ENCODE measurements at places on chromosomes 1 and 21.
A peak's percentile ranks its signal among the peaks of the same experiment; 100 is the strongest.

GRCh38 chr1:226417830-226418546 is 10.1 kb upstream of the PARP1 start:
- H3K4me1 ChIP-seq: peaks cover 10% of the 10 kb centered on the region
- no peaks in the 10 kb centered on the region for H3K27me3 ChIP-seq
- no peak overlapping the region for H3K27ac ChIP-seq
- no peak overlapping the region for H3K4me3 ChIP-seq
- DNase-seq: no peak
- no peaks in the 10 kb centered on the region for H3K36me3 ChIP-seq

DNA sequence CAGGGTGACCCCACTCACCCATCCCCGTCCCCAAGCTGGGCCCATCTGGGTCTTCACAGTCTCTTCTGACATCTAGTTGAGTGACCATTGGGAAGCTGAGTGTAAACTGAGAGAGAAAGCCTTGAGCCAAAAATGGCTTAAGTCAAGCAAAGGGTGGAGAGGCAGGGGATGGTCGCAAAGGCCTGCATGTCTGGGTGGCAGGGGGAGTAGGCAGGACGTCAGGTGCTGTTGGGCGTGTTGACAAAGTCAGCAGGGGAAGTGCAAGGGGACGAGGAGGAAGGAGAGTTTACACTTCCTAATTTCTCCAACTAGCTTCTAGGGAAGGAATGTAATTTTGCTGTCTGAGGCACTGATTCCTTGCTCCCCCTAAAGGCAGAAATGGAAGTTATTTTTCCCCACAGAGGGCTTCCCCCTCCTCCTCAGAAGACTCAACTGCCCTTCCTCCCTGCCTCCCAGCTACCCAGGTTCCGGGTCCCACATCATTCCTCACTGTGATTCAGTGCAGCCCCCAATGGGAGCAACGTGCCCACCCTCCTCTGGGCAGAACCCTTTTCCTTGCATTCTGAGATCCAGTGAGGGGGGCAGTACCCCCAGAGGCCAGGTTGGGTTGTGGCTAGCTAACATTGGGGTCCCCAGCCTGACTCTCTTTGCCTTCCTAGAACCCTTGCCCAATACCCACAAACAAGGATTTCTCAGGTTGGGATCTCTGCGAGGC is 1.2 kb upstream of the ADORA1 start:
- H3K27me3 ChIP-seq: peaks cover 77% of the 10 kb centered on the region
- DNase-seq: peak; percentile 9
- H3K4me3 ChIP-seq: no peak overlapping the region
- no peak overlapping the region for H3K27ac ChIP-seq
- H3K4me1 ChIP-seq: peaks cover 11% of the 10 kb centered on the region

- H3K27me3 ChIP-seq: no peaks in the 10 kb centered on the region
- no peak for DNase-seq
- H3K27ac ChIP-seq: no peak overlapping the region
These were observed 1.2 kb upstream of the EXTL1 start for GRCh38 chr1:26020330-26020768.

DNA sequence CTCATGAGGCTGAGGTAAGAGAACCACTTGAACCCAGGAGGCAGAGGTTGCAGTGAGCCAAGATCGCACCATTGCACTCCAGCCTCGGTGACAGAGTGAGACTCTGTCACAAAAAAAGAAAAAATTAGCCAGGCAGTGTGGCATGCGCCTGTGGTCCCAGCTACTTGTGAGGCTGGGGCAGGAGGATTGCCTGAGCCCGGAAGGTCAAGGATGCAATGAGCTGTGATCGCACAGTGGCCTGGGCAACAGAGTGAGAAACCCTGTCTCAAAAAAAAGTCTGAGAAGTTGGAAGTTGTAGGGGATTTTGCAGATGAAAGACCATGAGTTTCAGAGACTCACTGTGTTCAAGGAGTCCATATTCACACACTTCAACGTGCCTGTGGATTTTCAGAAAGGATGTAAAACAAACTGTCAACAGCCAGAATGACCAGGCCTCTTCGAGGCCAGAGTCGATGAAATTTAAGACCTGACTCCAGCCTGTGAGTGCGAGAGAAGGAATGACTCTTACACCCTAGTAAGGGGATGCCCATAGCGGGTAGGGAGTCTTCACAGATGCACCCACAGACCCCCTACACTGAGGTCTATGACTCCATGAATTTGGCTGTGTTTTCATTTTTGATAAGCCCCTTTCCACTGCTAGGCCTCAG is 2.2 kb downstream of the S100A13 start:
- no peak for DNase-seq
- H3K4me3 ChIP-seq: no peak overlapping the region
- H3K4me1 ChIP-seq: no peaks in the 10 kb centered on the region

- DNase-seq: no peak
- peaks cover 54% of the 10 kb centered on the region for H3K27me3 ChIP-seq
These were observed 164.4 kb downstream of the DYRK1A start for GRCh38 chr21:37530901-37531351.

DNA sequence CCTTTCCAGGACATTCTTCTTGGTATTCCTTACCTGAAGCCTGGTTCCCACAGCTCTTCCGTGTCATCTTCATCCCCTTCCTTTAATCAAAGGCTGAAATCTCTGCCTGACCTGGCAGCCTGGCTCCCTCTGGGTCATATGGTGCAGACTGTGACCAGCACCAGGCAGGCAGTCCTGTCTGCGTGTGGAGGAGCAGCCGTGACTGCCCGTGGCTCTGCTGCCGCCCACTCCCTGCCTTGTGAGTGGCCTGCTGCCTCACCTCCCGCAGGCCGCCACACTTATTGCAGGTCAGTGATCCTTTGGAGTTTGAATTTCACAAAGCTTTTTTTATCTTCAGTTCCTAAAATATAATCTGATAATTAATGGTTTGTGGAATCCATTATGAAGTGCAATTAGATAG is 36.2 kb upstream of the EPHA8 start:
- no peaks in the 10 kb centered on the region for H3K4me1 ChIP-seq
- no peak for DNase-seq
- no peaks in the 10 kb centered on the region for H3K27me3 ChIP-seq
- H3K27ac ChIP-seq: no peak overlapping the region
- H3K4me3 ChIP-seq: no peak overlapping the region

GRCh38 chr1:41313661-41314131 is 47.5 kb upstream of the FOXO6 start:
- DNase-seq: no peak
- no peaks in the 10 kb centered on the region for H3K36me3 ChIP-seq
- H3K27me3 ChIP-seq: no peaks in the 10 kb centered on the region
- H3K27ac ChIP-seq: no peak overlapping the region

- DNase-seq: no peak
- H3K36me3 ChIP-seq: no peaks in the 10 kb centered on the region
- H3K4me1 ChIP-seq: no peaks in the 10 kb centered on the region
- no peak overlapping the region for H3K4me3 ChIP-seq
These were observed 666.2 kb downstream of the ADGRL2 start for GRCh38 chr1:82466891-82467290.

- H3K36me3 ChIP-seq: no peaks in the 10 kb centered on the region
- no peaks in the 10 kb centered on the region for H3K4me1 ChIP-seq
- no peaks in the 10 kb centered on the region for H3K27me3 ChIP-seq
- DNase-seq: no peak
- H3K4me3 ChIP-seq: no peak overlapping the region
- H3K27ac ChIP-seq: no peak overlapping the region
These were observed 475.7 kb downstream of the USP25 start for GRCh38 chr21:16205527-16205926.

DNA sequence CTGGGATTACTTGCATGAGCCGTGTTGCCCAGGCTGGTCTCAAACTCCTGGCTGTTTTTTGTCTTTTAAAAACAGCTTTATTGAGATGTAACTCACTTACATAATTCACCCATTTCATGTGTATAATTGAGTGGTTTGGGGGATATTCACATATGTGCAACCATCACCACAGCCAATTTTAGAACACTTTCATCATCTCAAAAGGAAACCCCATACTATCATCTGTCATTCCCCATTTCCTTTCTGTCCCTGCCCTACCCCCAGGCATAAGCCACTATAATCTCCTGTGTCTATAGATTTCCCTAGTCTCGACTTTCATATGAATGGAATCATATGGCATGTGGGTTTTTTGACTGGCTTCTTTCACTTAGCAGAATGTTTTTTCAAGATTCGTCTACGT is 43.3 kb downstream of the GPR137B start:
- no peaks in the 10 kb centered on the region for H3K27me3 ChIP-seq
- H3K4me3 ChIP-seq: no peak overlapping the region
- H3K4me1 ChIP-seq: no peaks in the 10 kb centered on the region
- no peak overlapping the region for H3K27ac ChIP-seq
- no peak for DNase-seq

DNA sequence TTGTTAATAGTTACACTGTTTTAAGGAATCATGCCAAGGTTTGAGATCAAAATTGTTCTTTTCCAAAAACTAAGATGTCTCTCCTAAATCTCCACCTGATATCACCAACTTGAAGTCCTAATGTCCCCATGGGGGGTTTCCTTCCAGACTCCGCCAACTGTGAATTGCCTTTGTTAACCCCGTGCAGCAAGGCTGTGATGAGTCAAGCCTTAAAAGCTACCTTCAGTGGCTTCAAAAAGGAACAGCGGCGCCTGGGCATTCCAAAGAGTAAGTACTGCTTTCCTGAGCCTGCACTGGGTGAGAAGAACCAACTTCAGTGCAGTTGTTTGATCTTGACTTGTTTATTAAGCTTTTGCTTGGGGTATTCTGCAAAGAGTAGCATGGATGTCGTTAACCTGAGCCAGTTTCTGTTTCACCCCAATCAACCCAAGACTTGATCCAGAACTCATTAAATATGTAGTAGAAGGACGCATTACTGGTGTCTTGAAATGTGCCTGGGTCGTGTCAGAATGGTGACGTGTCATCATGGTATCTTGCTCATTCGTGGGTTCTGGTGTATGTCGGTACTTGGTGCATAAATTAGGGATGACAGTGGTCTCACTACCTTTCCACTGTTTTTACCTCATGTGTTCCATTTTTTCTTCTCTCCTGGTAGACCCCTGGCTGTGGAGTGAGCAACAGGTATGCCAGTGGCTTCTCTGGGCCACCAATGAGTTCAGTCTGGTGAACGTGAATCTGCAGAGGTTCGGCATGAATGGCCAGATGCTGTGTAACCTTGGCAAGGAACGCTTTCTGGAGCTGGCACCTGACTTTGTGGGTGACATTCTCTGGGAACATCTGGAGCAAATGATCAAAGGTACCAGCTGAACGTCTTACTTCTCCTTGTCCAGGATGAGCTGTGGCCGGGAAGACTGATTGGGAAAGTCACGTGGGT is 8.7 kb downstream of the ETS2 start:
- peak overlapping the region; percentile 9 for H3K27ac ChIP-seq
- no peak for DNase-seq
- H3K4me3 ChIP-seq: no peak overlapping the region
- H3K36me3 ChIP-seq: peaks cover 97% of the 10 kb centered on the region

- no peak for DNase-seq
- no peak overlapping the region for H3K4me3 ChIP-seq
- no peaks in the 10 kb centered on the region for H3K27me3 ChIP-seq
- H3K27ac ChIP-seq: no peak overlapping the region
- H3K36me3 ChIP-seq: no peaks in the 10 kb centered on the region
- peaks cover 68% of the 10 kb centered on the region for H3K4me1 ChIP-seq
These were observed 81.2 kb downstream of the KCNN3 start for GRCh38 chr1:154788886-154789285.

DNA sequence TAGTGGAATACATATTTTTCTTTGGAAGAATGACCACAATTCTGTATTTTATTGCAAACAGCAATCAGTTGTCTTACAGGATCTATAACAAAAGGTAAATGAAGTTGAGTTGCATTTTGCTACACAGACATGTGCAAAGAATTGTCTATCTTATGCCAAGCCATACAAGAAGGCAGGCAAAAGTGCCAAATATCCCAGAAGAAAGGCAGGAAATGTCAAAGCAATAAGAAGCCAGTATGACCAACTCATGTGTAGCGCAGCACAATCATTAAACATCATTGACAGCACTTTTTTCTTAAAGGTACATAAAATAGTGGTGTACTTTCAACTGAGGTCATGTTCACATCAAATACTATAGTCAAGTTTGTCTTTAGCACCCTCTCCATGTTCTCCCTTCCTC is 42.7 kb downstream of the NIBAN1 start:
- H3K4me1 ChIP-seq: peaks cover 16% of the 10 kb centered on the region
- H3K36me3 ChIP-seq: peaks cover 13% of the 10 kb centered on the region
- H3K27me3 ChIP-seq: no peaks in the 10 kb centered on the region

DNA sequence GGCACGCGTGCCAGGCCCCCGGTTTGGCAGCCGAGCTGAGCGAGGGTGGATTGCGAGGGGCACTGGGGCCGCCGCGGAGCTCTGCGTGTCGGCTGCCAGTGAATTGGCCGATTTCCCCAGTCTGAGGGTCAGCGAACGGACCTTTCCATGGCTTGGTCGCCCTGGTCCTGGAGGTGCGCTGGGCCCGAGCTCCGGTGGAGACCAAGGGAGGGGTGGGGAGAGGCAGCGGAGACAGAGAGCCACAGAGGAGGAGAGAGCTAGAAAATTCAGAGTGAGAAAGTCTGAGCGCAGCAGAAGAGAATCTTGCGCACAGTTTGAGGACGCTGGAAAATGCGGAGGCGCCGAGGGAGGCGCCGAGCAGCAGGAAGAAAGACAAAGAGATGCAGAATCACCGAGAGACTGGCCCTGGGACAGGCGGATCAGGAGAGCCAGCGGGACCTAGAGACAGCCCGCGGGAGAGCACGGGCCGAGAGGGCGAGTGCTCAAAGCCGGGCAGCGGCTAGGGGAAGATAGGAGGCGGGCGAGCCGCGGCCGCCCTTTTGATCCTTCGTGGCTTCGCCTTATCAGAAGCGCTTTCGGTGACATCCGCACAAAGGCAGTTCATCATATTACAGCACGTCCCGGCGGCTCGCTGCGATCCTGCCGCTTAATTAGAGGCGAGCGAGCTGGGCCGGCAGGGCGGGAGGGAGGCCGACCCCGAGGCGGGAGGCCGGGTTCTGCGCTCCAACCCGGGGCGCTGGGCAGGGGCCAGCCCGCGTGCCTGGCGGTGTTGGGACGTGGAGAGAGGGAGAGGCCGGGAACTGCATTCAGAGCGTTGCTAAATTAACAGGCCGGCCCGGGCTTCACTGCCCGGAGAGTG is 12.7 kb downstream of the PAX7 start:
- H3K36me3 ChIP-seq: no peaks in the 10 kb centered on the region
- H3K4me1 ChIP-seq: peaks cover 55% of the 10 kb centered on the region
- H3K27me3 ChIP-seq: peaks cover 89% of the 10 kb centered on the region
- DNase-seq: peak; percentile 48

GRCh38 chr1:211632808-211633523 is 42.5 kb downstream of the NEK2 start:
- no peak for DNase-seq
- H3K4me3 ChIP-seq: no peak overlapping the region
- no peaks in the 10 kb centered on the region for H3K36me3 ChIP-seq
- H3K27ac ChIP-seq: no peak overlapping the region
- H3K27me3 ChIP-seq: no peaks in the 10 kb centered on the region

GRCh38 chr1:19164274-19165015 is 45.6 kb downstream of the UBR4 start:
- peaks cover 8% of the 10 kb centered on the region for H3K4me1 ChIP-seq
- DNase-seq: no peak
- H3K27me3 ChIP-seq: no peaks in the 10 kb centered on the region
- peak overlapping the region; percentile 15 for H3K27ac ChIP-seq
- H3K36me3 ChIP-seq: peaks cover 100% of the 10 kb centered on the region

GRCh38 chr1:159030877-159031447 is 21.3 kb downstream of the IFI16 start:
- no peak for DNase-seq
- peaks cover 65% of the 10 kb centered on the region for H3K4me1 ChIP-seq
- peaks cover 98% of the 10 kb centered on the region for H3K36me3 ChIP-seq
- H3K27ac ChIP-seq: peak overlapping the region; percentile 77

GRCh38 chr1:182955596-182956588 is 2.9 kb upstream of the SHCBP1L start:
- no peaks in the 10 kb centered on the region for H3K36me3 ChIP-seq
- DNase-seq: no peak
- peaks cover 4% of the 10 kb centered on the region for H3K4me1 ChIP-seq
- no peak overlapping the region for H3K27ac ChIP-seq
- H3K4me3 ChIP-seq: no peak overlapping the region
- H3K27me3 ChIP-seq: peaks cover 41% of the 10 kb centered on the region
